ENCODE measurements at places on chromosomes 7 and 10.

DNA sequence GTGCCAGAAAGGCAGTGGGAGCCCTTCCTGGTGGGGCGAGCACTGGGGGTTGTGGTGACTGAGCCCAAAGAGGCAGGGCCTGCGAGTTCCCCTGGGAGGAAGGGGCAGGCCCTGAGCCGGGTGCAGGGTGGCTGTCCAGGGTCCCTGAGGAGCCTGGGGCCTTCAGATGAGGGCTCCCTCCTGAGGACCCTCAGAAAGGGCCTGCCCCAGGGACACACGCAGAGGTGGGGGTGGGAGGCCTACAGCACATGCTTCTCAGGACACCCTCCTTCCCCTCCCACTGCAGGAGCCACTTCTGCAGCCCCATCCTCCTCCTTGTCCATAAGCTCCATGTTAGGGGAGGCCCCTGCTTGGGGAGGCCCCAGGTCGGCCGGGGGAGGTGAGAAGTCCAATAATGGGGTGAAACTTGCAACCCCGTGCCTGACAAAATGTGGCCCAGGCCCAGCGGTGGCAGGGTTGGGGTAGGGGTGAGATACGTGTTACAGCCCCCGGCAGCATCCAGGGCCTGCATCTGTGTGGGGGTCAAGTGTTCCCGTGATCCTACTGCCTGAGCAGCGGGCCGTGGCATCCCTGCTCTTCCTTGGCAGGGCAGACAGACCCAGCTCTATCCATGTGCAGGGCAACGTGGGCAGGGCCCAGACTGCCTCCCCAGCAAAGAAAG is 31.8 kb upstream of the RET start:
- DNase-seq: no peak

GRCh38 chr10:490256-490655 is 199.2 kb downstream of the DIP2C start:
- no peak for DNase-seq

GRCh38 chr7:76411626-76412025 is 2.1 kb upstream of the SSC4D start:
- no peak for DNase-seq

- DNase-seq: no peak
These were observed 58.9 kb downstream of the ALOX5 start for GRCh38 chr10:45432700-45433472.

DNA sequence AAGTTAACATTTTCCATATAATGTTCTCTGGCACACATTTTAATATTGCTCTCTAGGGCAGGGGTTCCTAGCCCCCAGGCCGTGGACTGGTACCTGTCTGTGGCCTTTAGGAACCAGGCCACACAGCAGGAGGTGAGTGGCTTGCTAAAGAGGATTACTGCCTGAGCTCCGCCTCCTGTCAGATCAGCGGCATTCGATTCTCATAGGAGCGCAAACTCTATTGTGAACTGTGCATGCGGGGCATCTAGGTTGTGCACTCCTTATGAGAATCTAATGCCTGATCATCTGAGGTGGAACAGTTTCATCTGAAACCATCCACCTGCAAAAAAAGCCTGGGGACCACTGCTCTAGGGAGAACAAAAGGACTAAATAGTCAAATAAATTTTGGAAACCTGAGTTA is 65.7 kb downstream of the EXOC6 start:
- no peak for DNase-seq

GRCh38 chr7:77293046-77293445 is 93.4 kb upstream of the FGL2 start:
- no peak for DNase-seq

- DNase-seq: no peak
These were observed 26.1 kb downstream of the PLAC9 start for GRCh38 chr10:80158598-80159127.

DNA sequence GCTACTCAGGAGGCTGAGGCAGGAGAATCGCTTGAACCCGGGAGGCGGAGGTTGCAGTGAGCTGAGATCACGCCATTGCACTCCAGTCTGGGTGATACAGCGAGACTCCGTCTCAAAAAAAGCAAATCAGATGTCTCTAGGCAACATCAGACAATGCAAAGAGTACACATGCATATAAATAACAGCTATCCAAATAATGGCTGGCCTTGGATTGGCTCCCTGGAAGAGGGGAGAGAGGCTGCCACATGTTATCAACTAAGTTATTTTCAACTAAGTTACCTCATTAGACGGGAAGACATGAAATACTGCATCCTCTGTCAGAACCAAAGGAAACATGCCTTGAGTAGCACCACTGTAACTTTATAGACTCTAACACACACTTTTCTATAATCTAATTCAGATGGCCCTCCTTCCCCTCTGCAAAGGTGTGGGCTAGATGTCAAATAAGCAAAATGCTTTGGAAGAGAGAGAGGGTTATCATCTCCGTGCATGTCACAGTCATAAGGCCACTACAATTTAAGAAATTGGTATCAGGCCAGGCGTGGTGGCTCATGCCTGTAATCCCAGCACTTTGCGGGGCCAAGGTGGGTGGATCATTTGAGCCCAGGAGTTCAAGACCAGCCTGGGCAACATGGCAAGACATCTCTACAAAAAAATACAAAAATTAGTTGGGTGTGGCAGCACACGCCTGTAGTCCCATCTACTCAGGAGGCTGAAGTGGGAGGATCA is 22.5 kb upstream of the SPOCK2 start:
- DNase-seq: no peak

- DNase-seq: no peak
These were observed 64.8 kb upstream of the AHR start for GRCh38 chr7:17233603-17234002.

DNA sequence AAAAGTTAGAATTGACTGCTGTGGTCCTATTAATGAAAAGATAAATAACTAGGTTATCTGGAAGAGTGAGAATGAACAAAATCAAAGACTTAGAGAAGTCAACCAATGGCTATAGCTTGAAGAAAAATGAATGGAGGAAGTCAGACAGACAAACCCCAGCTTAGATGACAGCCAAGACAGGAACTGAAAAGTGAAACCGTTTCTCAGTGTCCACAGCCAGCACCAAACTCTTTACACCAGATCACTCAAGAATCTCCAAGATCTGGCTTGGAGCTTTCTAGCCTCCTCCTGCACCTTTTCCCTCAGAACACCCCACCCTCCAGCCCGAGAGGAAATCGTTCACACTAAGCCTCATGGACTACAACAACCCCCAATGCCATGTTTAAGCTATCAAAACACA is 167.0 kb downstream of the SFMBT2 start:
- DNase-seq: no peak

- no peak for DNase-seq
These were observed 340.2 kb downstream of the SUGCT start for GRCh38 chr7:40474790-40475680.

DNA sequence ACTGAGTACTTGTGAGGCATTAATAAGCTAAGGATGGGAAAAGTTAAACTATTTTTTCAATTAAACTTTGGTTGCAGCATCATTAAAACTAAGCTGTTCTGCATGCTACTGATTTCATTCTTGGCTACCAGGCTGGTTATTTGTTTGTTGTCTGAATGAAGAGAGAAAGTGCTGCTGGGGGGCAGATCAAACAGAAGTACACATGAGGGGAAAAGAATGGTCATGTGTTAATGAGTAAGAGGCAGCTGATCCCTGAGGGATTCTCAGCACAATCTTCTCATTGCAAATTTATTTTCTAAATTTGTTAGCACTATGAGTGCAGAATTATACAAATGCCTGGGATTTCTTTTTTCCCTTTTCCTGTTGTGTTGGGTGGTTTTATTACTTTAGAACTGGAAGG is 213.2 kb upstream of the HPS1 start:
- DNase-seq: no peak

DNA sequence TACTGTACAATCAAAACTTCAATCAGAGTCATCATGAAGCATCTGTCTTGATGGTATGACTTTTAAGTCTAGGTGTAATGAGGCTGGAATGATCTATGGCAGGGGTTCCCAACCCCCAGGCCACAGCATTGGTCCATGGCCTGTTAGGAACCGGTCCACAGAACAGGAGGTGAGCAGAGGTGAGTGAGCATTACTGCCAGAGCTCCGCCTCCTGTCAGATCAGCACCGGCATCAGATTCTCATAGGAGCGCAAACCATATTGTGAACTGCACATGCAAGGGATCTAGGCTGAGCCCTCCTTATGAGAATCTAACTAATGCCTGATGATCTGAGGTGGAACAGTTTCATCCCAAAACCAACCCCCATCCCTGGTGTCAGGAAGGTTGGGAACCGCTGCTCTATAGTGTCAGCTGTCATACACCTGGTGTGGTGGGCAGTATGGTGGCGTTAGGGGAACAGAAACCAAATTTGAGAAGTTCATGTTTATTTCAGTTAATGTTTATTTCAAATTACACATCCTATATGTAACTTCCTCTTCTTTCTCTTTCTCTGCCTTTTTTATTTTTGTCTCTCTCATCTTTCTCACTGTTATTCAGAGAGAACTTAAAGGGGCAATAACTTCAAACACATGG is 432.6 kb downstream of the TNS3 start:
- DNase-seq: no peak

- no peak for DNase-seq
These were observed 95.0 kb upstream of the POM121L12 start for GRCh38 chr7:52940481-52940880.

DNA sequence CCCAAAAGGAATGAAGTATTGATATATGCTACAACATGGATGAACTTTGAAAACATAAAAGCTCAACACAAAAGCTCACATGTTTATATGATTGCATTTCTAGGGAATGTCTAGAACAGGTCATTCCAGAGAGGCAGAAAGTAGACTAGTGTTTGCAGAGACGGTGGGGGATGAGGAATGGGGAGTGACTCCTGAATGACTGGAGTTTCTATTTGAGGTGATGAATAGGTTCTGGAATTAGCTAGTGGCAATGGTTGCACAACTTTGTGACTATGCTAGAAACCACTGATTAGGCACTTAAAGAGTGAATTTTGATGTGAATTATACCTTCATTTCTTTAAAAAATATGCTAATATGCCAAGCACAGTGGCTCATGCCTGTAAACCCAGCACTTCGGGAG is 6.9 kb downstream of the KPNA7 start:
- no peak for DNase-seq

GRCh38 chr10:33655921-33656320 is 321.5 kb upstream of the NRP1 start:
- DNase-seq: no peak

GRCh38 chr7:2517026-2517425 is 2.5 kb upstream of the LFNG start:
- no peak for DNase-seq

DNA sequence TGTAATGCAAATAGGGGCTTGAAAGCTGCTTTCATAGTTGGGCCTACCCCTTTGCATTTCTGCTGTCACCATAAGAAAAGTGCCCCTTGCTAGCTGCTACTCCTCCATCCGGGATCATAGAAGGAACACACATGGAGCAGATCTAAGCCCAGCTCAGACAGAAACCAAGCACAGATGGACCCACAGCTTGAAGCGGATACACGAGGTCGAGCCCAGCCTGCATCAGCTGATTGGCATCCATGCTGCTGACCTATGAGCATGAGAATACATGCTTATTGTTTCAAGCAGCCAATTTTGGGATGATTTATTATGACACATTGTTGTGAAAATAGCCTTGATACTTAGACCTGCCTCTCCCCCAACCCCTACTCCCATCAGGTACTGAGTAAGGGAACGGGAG is 109.2 kb downstream of the ZNF467 start:
- DNase-seq: no peak

DNA sequence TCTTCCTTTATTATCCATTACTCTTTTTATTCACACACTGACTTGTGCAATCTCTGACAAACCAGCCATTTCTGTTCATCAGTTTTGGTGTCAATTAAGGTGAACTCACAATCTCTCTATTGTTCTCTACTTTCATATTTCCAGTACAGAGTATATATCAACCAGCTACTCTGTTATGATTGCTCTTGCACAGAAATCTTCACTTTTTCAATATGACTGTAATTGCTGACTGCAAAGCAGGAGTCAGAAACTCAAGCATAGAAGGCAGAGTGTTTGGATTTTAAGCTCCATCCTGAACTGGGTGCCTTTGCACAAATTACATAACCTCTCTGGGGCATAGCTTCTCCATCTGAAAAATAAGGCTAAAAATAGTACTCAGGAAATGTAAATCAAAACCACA is 1042.0 kb downstream of the GRM8 start:
- no peak for DNase-seq

DNA sequence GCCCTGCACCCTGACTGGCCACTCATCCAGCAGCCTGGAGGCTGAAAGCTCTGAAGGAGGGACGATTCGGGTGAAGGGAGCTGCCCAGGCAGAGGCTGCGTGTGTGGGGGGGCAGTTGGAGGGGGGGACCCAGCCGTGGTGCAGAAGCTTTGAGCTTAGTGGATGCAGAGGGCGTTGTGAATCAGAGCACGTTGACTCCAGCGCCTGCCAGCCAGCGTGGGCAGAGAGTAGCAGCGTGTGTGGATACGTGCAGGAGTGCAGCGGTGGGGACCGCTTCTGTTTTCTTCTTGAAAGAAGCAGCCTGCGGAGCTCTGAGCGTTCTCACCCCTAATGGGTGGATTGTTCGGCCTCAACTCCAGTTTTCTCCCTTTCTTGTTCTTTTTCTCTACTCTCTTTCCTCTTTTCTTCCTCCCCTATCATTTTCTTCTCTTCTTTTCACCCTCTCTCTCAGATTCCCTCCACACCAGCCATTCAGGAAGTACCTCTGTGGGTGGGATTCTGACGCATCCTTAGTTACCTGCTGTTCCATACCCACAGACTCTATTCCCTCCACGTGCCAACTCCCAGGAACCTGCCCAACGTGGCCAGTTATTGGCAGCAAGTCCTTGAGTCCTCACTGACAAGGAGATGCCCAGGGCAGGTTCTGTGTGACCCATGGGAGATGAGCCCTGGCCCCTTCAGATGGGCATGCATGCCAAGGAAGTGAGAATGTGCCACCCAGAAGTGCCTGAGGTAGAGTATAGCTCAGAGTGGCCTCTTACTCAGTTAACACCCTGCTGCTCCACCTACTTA is 47.4 kb downstream of the SORCS3 start:
- DNase-seq: no peak

DNA sequence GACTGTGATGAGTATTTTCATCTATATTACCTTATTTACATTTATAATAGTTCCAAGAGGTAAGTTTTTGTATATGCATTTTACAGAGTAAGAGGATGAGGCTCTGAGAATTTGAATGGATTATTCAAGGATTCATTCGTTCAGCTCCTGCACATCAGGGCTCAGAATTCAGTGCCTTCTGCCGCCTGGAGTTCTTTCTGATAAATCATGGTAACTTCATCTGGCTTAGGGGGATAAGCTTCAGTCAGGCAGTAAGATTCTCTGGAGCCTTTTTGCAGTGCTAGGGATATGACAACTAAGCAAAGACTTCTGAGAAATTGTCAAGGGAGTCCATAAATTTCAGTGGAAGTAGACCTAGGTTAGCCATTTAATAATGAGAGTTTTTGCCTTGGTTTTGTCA is 668.6 kb downstream of the NRG3 start:
- DNase-seq: no peak

- no peak for DNase-seq
These were observed 25.3 kb downstream of the DNMBP start for GRCh38 chr10:99984211-99985034.

- DNase-seq: no peak
These were observed 438.1 kb downstream of the MDFIC start for GRCh38 chr7:115359955-115360354.

DNA sequence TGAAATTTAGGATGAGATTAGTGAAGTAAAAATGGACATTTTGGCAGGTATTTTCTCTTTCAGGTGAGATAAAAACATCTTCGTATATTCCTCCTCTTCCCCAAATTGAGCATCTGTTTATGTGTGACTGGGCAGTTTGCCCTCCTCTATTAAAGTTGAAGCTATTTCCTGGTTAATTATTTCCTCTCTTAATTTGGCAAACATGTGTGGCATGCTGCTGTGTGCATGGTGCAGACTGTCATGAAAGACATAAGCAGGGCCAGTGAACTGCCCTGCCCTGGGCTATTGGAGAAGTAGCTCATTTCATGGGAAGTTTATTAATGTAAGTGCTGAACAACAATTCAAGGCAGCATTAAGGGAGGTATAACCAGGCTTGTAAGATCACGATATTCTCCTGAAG is 52.6 kb downstream of the EVX1 start:
- DNase-seq: no peak

Measured in stimulated activated CD8-positive, alpha-beta memory T cell treated with anti-CD3 and anti-CD28 coated beads, Interleukin-4, amount 100 ng/mL, for 4 hours (primary cell).